ENCODE measurements at places on chromosomes 12 and 14.

GRCh38 chr12:54329759-54330158, 4.8 kb downstream of the COPZ1 start:
- no peak for DNase-seq

- no peak for DNase-seq
Measured at GRCh38 chr14:20668969-20669368, 15.4 kb upstream of the RNASE4 start.

DNA sequence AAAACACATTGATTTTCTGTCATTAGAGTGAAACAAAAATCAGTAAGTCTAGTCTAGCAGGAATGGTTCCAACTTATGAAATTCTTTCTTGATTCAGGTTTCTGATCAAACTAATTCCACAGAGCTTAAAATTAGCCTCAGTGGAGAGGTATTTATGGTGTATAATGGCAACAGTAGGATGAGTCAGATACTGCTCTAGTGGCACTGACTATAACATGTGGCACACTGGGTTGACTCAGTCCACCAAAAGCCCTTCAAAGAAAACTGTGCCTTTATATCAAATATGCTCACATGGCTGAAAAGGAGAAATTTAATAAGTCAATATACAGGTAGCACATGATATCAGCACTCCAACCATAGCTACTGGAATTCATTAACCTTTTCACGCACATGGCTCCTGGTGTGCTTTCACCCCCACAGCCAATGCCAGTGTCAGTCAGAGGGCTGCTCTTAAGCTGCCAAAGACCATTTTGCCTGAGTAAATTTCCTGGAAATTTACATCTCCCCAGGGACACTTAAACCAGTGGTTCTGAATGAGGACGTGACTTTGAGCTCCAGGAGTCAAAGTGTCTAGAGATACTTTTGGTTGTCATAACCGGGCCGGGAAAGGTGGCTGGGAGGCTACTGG, 21.7 kb upstream of the CATSPERB start:
- DNase-seq, result no peak

GRCh38 chr12:130818635-130819576, 20.1 kb downstream of the STX2 start:
- DNase-seq, result peak; percentile 46

DNA sequence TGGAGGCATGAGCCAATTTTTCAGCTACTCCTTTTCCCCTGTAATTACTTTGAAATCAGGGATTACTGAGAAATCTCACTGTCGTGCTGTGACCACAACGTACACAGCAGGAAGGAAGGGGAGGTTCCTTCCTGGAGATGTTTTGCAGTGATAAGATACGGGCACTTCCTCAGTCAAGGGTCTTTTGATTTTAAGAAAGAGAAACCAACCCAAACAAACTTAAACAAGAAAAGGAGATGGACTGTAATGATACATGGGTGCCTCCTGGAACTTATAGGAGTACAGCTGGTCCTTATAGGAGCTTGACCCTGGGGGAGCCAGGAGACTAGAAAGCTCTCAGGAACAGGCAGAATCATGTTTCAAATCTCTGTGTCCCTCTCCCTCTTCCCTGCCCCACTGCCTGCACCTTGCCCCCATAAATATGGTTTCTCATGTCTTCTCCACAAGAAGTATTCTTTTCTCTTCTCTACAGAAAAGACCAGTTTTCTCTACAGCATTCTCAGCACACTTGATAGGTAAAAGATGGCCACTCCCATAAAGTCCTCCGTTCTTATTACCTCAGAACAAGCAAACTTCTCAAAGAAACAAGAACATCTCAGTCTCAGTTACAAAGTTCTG, 281.1 kb upstream of the AMIGO2 start:
- DNase-seq, result peak; percentile 48

DNA sequence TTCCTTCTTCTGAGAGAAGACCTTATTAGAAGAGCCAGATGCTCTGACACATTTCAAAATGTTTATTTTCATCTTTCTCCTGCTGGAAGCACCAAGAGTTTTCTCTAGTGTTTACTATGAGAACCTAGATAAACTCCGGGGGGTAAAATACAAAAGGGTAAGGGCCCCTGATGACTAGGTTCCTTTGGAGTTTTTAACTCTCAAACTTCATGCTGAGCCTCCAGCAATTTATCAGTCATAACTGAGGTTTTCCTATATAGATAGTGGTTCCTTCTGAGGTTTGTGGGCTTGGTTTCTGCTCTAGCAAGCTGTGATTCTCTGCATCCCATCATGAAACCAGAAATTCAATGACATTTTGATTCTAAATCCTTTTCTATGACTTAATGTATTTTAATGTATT, 210.9 kb downstream of the LRFN5 start:
- DNase-seq, result no peak

- DNase-seq, result no peak
Measured at GRCh38 chr14:99966037-99966835, 99.0 kb upstream of the EVL start.

DNA sequence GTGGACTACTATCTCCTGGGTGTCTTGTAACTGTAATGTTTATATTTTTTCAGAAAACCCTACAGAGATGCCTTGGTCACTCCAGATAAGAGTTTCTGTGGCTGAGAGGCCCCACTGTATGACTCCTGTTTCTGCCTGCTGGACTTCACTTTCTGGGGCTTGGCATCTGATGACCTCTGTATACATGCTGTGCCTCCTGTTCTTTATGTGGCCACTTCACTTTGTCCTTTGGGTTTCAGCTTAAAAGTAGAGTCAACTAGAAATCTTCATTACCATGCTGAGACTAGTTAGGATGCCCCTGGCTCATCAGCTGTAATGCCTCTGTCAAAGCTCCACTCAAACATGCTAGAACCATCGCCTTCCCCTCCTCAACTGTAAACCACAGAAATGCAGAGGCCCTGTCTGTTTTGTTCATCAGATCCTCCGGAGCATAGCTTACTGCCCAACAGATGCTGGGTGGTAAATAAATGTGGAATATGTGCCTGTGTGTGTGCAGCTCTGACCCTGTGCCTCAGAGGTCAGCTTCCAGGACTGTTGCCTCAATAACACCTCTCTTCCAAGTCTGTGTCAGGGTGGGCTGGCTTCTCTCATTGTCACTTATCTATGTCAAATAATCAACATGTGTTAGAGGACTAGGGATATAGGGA, 25.5 kb downstream of the ZNF664 start:
- DNase-seq, result no peak

GRCh38 chr14:90512329-90512991, 115.6 kb downstream of the CALM1 start:
- DNase-seq, result no peak

GRCh38 chr14:54257424-54257823, 139.4 kb upstream of the CDKN3 start:
- DNase-seq, result no peak

- DNase-seq, result no peak
Measured at GRCh38 chr12:108009442-108010070, 119.5 kb upstream of the WSCD2 start.

DNA sequence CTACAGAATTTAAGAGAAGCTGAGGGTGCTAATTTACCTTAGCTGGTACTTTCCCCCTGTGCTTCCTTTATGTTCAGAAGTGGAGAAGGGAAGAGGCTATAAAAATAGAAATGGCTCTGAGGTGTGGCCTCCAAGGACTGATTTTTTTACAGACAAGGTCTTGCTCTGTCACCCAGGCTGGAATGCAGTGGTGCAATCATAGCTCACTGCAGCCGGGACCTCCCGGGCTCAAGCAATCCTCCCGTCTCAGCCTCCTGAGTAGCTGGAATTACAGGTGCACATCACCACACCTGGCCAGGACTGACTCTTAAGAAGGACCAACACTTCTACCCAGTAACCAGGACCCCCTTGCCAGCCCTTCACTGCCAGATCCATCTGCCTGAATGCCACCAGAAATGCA, 23.9 kb upstream of the NAP1L1 start:
- DNase-seq, result no peak

GRCh38 chr14:95514131-95515079, 2.0 kb downstream of the SYNE3 start:
- DNase-seq, result no peak

DNA sequence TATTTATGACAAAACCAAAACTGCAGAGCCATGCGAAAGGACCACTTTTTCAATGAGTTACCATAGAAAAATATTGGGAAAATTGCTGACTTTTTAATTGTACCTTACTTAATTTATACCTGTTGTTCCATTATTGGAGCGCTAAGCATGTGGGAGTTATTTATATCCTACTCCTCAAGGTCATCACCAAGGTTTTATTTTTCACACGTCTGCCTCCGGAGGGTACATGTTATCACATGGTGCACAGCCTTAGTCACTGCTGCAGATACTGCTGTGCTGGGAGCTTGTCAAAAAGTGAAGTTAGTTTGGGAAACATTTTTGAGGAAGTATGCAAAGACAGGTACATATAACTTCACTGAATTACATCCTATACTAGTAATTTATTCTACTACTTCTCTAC, 1444.3 kb downstream of the AACS start:
- no peak for DNase-seq

DNA sequence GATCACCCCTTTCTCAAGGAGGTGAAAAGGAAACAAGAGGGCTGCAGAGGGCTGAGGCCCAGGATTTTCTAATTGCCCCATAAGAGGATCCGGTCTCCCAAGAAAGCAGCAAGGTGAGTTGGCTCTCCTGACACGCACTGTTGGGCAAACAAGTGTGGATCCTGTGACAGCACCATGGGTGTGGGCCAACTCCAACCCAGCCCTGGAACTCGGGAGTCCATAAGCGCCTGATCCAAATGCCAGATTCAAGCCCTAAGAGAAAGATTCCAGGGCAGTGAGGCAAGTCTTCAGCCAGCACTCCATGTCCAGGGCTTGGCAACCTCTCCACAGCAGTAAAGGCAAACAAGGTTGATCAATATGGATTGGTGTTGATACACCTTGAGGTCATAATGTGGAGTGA, 33.1 kb downstream of the KCNA5 start:
- DNase-seq, result no peak

- DNase-seq, result no peak
Measured at GRCh38 chr12:94299846-94300245, 151.5 kb downstream of the PLXNC1 start.

DNA sequence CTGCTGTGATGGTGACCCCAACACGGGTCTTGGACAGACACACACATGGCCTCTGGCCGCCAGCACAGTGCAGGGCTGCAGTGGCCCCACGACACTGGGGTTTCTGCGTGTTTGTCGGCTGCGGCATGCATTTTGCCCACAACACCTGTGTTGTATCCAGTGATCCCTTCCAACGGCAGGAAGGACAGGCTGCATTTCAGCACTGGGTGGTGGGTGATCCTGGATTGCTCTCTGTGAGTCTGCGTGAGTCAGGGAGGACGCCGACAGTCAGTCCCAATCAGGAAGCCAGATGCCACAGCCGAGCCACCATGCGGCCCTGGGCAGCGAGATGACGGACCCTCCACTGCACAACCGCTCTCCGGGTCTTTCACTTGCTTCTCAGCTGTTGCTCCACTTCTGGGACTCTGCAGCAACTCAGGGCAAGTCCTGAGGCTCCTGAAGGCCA, 20.6 kb downstream of the LRTM2 start:
- no peak for DNase-seq

DNA sequence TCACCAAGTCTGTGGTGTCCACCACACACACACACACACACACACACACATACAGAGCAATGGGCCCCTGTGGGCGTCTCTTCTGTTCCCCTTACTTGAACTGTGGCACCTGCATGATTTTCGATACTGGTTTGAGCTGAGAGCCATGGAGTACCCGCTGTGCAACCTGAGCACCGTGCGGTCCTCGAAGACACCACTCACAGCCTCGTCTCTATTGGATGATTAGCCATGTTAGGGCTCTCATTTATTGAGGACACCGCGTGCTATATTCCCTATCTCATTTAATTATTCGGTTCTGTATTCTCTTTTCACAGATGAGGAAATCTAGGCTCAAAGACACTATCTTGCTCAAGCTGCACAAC, 623 bp upstream of the C14orf132 start:
- no peak for DNase-seq

DNA sequence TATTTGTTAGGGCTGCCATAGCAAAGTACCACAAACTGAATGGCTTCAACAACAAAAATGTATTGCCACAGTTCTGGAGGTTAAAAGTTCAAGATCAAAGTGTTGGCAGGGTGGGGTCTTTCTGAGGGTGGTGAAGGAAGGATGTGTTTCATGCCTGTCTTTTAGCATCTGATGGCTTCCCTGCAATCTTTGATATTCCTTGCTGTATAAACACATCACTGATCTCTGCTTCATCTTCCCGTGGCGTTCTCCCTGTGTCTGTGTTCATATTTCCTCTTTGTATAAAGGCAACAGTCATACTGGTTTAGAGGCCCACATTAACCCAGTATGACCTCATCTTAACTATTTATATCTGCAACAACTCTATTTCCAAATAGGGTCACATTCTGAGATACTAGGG, 167.5 kb downstream of the BTG1 start:
- DNase-seq, result peak; percentile 76

DNA sequence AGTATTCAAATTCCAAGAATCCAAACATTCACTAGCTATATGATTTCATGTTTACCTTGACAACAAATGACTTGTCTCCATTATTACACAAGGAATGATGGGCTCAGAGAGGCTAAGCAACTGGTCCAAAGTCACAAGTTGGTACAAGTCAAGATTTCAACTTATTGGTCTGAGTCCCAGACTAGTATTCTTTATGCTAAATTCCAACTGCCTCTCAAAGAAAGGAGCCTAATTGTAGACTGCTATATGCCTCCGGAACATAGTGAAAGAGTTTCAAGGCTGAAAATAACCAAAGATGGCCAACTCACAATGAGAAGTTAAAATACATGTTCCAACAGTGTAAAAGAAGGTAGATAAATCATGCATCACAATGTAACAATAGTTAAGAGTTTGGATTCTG, 7.5 kb downstream of the BTG1 start:
- DNase-seq, result no peak

DNA sequence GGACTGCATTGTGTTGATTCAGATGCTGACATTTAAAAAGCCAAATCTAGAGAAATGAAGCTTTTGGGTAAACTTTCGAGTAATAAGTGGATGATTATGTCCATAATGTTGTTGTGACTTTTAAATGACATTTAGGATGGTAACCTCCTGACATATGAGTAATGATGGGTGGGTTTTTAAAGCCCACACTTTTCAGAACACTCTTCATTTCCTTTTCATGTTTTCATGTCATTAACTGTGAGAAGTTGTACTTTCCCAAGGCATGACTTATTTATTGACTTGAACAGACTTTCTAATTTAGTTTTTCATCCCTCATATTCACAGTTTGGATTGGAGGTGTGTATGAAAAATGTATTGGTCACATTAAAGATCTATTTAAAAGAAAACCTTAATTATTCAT, 35.5 kb downstream of the RGS6 start:
- peak; percentile 25 for DNase-seq

DNA sequence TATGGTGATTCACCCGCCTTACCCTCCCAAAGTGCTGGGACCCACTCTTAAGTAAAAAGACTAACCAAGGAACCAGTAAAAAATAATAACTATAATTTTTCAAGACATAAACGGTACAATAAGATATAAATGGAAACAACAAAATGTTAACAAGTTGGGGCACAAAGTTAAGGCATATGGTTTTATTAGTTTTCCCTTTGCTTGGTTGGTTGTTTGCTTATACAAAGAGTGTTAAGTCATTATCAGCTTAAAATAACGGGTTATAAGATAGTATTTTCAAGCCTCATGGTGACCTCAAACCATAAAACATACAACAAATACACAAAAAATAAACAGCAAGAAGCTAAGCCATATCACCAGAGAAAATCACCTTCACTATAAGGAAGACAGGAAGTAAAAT, 406.1 kb downstream of the SEC23A start:
- DNase-seq, result no peak

GRCh38 chr12:115897729-115898128, 379.8 kb downstream of the MED13L start:
- no peak for DNase-seq

- DNase-seq, result peak; percentile 80
Measured at GRCh38 chr14:93989939-93990338, 7.2 kb upstream of the CCDC197 start.
